NCI-H748 treated with DMSO at 0.1 percent for 48 hours (cell line): ENCODE measurements at places on chromosomes 3 and 15.

DNA sequence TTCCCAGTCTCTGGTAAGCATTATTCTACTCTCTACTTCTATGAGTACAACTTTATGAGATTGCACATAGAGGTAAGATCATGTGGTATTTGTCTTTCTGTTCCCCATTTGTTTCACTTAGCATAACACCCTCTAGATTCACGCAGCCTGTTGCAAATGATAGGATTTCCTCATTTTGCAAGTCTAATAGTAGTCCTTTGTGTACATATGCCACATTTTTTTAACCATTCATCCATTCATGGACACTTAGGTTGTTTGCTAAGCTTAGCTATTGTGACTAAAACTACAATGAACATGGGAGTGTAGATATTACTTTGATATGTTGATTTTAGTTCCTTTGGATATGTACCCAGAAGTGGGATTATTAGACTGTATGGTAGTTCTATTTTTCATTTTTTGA is 717.9 kb upstream of the ALCAM start:
- no peak for DNase-seq

DNA sequence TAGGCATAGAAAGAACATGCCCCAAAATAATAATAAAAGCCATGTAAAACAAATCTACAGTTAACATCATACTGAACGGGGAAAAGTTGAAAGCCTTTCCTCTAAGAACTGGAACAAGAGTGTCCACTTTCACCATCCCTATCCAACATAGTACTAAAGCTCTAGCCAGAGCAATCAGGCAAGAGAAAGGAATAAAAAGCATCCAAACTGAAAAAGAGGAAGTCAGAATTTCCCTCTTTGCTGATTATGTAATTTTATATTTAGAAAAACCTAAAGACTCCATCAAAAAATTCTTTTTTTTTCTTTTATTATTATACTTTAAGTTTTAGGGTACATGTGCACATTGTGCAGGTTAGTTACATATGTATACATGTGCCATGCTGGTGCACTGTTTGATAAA is 661.6 kb upstream of the CBLB start:
- DNase-seq = no peak

DNA sequence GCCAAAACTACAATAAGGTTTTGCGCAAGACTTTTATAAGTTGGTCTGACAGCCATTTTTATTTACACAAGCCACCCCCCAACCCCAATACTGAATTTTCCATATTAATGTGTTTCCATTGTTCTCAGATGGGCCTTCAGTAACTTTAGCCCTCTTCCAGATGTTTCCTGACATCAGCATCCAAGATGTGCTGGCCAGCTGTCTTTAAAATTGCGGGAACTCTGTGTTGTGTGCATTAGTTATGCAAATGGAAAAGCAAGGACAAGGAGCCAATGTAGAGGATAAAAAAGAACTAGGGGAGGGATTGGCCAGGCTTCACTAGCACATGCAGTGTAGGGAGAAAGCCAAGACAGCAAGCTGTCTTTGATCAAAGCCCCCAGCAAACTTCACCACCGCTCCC is 45.4 kb downstream of the COMMD2 start:
- no peak for DNase-seq

DNA sequence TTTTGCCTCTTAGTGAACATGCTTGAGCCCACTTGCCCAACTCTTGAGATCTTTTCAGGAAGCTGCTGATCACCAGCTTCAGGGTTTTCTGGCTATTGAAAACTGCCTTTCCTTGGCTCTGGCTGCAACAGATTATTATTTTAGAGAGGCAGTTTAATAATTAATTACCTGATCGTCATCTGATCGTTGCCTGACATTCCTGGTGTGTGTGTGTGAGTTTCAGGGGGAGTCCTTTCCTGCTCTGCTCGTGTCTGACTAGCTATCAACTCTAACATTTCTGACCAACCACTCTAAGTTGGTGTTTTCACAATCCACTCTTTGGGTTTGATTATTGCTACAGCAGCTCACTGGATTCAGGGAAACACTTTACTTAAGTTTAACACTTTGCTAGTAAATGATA is 84.3 kb upstream of the SPATA16 start:
- no peak for DNase-seq

GRCh38 chr3:114120211-114120610 is 58.6 kb downstream of the DRD3 start:
- no peak for DNase-seq
